ENCODE measurements at places on chromosomes 1 and 21.

DNA sequence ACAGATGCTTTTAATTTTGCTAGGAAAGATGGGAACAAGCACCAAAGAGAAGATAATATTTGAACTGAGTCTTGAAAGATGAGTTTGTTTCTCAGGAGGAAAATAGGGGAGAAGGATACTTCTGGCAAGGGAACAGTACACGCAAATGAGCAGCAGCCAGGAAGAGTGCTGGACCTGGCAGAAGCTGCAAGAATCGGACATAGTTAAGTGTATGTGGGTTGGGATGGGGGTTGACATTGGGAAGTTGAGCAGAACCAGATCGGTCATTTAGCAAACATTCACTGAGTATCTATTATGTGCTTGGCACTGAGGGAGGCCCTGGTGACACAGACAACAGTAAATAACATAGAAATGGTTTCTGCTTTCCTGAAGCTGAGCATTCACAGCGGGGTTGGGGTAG lies 198.8 kb downstream of the PLPP3 start:
- DNase-seq, result no peak

- DNase-seq, result no peak
Measured at GRCh38 chr1:231395076-231395997, 26.8 kb downstream of the EGLN1 start.

- DNase-seq, result no peak
Measured at GRCh38 chr1:53541761-53542550, 82.8 kb downstream of the DMRTB1 start.

DNA sequence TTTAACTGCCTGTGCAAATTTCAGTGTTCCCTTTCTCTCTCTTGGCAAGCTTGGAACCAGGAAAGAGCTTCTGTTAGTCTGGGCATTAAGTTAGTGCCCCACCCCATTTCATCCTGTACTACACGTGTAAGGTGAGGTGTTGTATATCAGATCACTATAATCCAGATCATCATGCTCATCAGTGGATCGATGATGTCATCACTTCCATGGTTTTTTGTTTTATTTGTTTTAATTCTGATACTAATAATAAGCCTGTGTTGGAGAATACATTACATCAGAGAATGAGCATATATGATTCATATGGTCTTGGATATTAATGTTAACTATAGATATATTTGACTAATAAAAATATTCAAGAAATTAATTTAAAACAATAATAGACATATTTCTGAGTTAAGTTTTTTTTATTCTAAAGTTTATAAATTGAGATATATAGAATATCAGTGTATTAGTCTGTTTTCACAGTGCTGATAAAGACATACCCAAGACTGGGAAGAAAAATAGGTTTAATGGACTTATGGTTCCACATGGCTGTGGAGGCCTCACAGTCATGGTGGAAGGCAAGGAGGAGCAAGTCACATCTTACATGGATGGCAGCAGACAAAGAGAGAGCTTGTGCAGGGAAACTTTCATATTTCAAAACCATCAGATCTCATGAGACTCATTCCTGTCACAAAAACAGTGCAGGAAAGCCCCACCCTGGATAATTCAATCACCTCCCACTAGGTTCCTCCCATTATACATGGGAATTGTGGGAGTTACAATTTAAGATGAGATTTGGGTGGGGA lies 588.3 kb upstream of the B3GALT2 start:
- DNase-seq, result no peak

- DNase-seq, result peak; percentile 62
Measured at GRCh38 chr1:36924282-36924811, 110.0 kb downstream of the GRIK3 start.

DNA sequence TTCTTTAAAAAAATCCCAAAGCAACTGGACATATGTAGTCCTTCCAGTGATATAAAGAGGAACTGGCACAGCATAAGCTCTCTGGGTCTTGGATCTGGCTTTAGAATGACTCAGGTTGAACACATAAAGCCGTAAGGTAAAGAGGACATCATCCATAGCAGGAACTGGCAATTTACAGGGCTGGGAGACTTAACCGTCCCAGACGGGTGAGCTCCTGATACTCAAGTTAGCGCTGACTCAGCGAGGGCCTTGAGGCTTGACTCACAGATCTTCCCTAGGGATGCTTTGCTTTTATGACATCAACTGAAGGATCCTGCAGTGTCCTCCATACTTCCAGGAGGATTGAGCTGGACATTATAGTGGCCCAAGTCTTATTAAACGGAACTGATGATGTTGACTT lies 154.1 kb downstream of the CLIC6 start:
- no peak for DNase-seq
